ENCODE measurements at places on chromosomes 3 and 15.
A peak's percentile ranks its signal among the peaks of the same experiment; 100 is the strongest.

- DNase-seq, result no peak
These were observed 5.7 kb upstream of the MAPK6 start for GRCh38 chr15:52013151-52013791.

- peak; percentile 41 for DNase-seq
These were observed 1520.6 kb upstream of the CADM2 start for GRCh38 chr3:83438188-83438587.

DNA sequence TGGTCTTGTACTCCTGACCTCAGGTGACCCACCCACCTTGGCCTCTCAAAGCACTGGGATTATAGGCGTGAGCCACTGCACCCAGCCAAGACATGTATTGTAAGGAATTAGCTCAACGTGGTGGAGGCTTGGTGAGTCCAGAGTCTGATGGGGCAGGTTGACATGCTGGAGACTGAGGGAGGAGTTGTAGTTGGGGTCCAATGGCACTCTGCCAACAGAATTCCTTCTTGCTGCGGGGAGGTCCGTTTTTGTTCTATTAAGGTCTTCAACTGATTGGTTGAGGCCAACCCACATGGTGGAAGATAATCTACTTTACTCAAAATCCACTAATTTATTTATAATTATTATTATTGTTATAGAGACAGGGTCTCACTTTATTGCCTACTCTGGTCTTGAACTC, 30.1 kb downstream of the PLA2G4D start:
- no peak for DNase-seq

- DNase-seq, result no peak
These were observed 74.2 kb downstream of the SNTN start for GRCh38 chr3:63726656-63727055.

GRCh38 chr15:20340931-20341661, 200.5 kb downstream of the GOLGA6L6 start:
- DNase-seq, result no peak

- no peak for DNase-seq
These were observed 702 bp downstream of the ARHGEF3 start for GRCh38 chr3:56800832-56801661.

GRCh38 chr15:44813231-44813630, 76.9 kb downstream of the TRIM69 start:
- no peak for DNase-seq

DNA sequence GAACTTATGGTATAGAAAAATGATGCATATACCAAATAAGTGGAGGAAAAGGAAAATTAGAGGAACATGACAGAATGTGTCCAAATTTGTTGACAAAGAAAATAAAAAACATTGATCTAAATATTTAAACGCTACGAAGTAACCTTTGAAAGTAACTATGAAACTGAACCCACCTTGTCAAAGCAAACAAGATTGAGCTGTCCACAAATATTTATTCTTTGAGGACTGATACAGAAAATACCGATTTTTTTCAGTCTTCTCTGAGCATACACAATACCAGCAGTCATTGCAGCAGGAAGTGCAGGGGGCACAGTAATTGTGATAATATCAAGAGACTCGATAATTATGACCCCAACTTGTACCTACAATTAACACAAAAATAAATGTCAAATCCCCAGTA, 40.0 kb downstream of the ATP13A3 start:
- no peak for DNase-seq

- DNase-seq, result no peak
These were observed 1.9 kb downstream of the GATA2 start for GRCh38 chr3:128490915-128491690.

DNA sequence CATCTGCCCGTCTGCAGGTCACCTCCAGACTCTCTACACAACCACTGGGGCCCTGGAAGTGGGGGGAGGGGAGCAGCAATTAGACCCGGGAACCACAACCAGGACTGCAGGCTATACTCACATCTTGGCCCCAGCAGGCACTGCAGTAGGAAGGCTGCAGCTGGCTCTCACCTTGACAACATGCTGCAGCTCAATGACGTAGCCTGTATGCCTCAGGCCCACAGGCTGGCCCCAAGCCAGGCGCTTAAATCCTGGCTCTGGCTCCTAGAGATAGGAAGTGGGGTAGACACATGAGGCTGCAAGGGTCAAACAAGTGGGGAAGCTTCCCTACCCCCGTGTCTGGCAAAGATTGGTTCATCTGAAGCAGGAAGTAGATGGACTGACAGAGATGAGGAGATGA, 4.6 kb upstream of the QRICH1 start:
- no peak for DNase-seq

DNA sequence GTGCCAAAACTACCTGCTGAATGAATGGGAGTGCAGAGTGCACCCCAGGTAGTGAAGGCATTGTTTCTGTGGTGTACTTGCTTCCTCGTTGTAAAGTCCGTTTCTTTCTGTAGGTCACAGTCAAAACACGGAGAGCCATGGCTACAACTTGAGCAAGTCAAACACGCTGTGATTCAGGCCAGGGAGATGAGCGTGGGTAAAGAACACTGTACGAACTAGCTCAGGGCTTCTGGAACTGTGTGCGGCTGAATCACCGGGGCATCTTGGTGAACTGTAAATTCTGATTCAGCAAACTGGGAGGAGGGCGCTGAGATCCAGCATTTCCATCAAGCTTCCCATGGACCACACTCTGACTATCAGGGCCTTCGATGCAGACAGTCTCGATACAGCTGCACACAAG, 5.0 kb upstream of the TNK2 start:
- no peak for DNase-seq

- no peak for DNase-seq
These were observed 7.2 kb downstream of the GHRL start for GRCh38 chr3:10285272-10286132.

DNA sequence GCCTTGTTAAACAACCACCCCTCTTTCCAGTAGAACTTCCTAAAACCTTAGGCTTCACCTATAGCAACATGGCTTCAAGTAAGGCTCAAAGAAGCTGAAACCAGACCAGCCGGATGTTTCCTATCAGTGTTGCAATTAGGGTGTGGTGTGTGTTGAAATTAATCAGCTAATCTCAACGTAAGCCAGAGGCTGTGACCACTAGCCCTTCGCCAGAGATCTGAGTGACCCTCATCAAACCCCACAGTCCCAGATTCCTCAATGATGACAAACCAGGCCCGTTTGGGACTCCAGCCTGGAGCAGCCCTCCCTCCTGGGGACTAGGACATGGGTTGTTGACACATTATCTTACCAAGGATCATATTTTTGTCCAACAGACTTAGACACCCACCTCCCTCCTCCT, 27.3 kb downstream of the CYP11A1 start:
- DNase-seq, result no peak

DNA sequence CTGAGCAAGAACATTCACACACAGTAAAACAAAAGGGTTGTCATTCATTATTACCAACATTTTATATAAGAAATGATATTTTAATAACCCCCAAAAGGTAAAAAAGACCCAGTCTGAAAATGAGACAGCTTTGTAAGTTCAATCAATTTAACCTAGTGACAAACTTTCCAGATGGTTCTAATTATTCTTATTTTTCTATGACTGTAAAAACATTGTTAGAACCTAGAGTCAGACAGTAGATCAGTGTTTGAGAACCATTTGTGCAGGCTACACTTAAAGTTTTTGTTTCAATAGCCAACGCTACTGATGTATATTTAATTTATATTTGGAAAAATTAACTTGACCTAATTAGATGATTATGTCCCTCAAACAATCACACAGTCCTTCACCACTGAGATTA, 708.4 kb upstream of the CBLB start:
- no peak for DNase-seq

DNA sequence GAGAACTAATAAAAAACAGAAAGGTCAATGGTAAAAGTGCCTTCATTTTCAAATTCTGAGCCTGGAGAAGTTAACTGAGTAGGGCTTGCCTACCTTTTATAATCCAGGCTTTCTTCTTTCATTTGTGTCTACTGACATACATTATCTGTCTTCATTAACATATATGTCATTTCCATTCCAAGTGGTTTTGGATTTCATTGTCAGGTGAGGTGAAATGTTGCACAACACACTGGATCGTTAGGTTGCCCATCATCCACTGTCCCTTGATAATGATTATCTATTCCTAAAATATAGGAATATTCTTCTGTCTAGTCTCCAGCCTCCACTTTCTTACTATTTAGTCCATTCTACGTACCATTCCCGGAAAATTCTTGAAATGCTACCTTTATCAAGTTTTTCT, 55.0 kb upstream of the CP start:
- DNase-seq, result no peak

- DNase-seq, result no peak
These were observed 124.5 kb upstream of the TBL1XR1 start for GRCh38 chr3:177321819-177322218.

GRCh38 chr3:176147251-176147650, 1050.0 kb downstream of the TBL1XR1 start:
- DNase-seq, result peak; percentile 27

DNA sequence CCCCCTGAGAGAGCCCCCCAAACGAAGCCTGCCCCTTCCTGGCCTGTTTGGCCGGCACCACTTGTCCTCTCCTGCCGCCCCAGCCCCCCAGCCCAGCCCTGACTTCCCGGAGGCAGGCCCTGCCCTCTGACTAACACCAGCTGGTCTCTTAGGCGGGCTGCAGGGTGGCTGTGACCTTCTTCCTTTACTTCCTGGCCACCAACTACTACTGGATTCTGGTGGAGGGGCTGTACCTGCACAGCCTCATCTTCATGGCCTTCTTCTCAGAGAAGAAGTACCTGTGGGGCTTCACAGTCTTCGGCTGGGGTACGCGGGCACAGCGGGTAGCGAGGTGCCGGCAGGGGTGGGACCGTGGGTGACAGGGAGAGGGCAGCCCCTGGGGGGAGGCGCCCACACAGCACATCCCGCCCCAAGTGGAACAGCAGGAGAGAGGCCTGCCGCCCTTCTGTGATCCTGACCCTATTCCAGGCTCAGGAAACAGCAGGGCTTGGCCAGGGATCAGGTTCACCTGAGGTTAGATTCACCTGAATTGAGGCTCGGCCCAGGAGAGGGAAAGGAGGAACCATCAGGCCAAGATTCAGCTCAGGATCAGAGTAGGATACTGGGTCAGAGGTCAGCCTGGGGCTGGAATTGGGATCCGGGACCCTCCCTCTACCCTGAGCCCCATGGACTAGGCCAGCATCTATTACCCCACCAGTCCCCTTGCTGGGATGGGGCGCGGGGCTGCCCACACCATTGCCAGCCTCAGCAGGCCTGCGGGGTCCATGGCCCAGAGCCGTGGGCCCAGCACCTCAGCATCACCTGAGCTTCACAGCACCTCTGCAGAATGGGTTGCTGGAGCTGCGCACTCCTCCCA, 21.9 kb downstream of the PTH1R start:
- no peak for DNase-seq

DNA sequence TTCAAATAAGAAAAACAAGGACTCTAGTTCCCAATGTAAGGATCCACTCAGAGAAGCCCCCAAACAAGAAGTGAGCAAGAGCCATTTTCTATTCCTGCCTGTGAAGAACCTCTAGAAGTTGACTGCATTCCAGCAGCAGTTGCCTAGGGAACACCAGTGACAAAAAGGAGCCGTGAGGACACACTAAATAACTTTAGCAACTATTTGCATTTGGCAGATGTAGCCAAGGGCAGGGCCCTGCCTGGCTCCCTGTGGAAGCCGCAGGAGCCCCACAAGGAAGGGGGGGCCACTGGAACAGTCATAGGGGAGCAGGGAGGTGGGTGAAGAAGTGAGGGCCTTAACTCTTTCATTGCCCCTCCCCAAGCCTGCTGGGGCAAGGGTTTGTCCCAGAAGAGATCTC, 470.2 kb upstream of the PROK2 start:
- DNase-seq, result no peak

DNA sequence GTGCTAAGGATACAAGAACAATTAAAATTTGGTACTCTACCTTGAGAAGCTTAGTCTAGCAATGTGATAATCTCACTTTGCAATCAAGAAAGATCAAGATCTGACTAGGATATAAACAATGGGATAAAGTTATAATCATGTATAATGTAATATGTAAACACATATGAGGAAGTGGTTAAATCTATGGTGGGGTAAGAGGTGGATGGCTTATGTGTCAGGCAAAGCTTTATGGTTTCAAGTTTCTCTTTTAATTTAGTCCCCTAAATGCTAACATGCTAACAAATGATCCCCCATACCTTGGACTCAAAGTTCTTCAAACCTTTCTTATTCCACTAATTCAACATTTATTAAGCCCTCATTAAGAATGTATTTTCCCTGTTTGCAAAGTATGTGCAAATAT, 2.5 kb downstream of the RSL24D1 start:
- DNase-seq, result no peak

DNA sequence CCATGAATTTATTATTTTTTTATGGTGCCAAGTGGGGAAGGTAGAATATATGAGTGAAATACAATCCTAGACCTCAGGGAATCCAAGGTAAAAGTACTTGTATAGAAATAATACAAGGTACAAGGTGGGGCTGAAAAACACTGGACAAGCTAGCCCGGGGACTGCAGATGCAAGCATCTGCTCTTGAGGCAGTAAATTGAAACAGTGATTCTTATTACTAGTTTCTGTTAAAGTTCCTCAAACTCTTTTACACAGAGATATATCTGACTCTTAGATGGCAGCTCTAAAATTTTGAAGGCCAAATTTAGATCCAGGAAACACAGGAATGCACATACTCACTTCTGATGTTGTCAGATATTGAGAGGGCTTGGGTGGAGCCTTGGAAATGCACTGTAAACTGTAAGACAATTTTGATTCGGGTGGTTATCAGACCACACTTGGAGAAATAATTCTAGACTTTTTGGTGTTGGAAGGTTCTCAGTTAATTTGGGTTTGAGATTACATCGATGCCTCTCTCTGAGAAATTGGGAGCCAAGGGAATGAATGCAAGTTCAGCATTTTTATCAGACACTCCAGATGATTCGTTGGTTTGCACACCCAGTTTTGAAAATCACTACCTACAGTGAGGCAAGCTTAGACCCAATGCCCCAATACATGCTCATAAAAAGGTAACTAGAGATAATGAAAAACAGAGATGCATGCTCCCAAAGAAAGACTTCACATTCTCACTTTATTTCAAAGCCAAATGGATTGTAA, 7.3 kb downstream of the TP63 start:
- DNase-seq, result no peak
